Stimulated activated CD4-positive, alpha-beta T cell treated with anti-CD3 and anti-CD28 coated beads, Interleukin-4, amount 100 ng/mL, for 24 hours (primary cell): ENCODE measurements at places on chromosomes 12 and 14.

- no peak for DNase-seq
These were observed 43.8 kb upstream of the ZDHHC17 start for GRCh38 chr12:76720068-76720467.

DNA sequence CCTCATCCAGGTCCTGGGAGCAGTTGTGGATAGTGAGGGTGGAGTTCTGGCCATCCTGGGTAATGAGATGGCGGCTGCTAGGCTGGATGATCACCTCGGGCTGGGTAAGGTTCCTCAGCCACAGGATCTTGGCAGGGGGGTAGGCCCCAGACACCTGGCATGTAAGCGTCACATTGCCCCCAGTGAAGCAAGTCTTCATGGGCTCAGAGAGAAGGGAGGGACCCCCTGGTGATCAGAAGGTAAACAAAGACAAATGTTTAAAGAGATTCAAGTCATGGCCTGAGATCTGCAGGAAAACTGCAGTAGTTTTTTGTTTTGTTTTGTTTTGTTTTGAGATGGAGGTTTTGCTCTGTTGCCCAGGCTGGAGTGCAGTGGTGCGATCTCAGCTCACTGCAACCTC, 12.8 kb upstream of the WSB2 start:
- DNase-seq: no peak

GRCh38 chr12:109261939-109262338, 47.1 kb downstream of the FOXN4 start:
- DNase-seq: no peak

GRCh38 chr12:49098035-49098451, 3.4 kb upstream of the DHH start:
- DNase-seq: peak; percentile 68

DNA sequence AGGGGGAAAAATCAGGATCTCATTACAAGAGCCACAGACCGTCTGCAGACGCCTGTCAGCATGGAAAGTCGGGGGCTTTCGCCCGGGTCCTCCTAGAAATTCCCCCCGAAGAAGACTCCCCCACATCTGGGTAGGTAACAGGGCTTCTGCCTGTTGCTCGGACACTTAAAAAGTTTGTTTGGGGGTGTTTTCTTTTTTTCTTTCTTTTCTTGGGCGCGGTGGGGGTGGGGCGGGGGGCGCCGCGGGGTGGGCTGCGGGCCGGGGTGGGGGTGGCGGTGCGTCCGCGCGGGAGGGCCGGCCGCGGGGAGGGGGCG, 358 bp downstream of the ELK3 start:
- DNase-seq: no peak

DNA sequence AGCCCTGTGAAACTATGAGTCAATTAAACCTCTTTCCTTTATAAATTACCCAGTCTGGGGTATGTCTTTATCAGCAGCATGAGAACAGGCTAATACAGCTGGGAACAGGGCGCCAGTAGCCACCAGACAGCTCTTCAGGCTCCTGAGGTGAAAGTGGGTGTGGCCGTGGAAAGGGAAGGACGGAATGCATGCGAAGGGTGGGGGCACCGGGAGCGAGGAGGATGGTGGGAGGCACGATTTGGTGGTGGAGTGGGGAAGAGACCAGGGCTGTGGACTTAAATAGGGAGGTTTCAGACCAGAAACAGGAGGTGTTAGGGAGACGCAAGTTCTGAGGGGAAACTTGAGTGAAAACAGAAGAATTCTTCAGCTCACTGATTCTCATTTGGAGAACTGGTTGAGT, 44.1 kb upstream of the CHST11 start:
- DNase-seq: no peak

GRCh38 chr12:102093319-102093718, 26.6 kb downstream of the NUP37 start:
- DNase-seq: no peak

GRCh38 chr12:27502021-27502435, 22.0 kb upstream of the PPFIBP1 start:
- DNase-seq: no peak

- no peak for DNase-seq
These were observed 365 bp upstream of the ABHD4 start for GRCh38 chr14:22597771-22598098.

DNA sequence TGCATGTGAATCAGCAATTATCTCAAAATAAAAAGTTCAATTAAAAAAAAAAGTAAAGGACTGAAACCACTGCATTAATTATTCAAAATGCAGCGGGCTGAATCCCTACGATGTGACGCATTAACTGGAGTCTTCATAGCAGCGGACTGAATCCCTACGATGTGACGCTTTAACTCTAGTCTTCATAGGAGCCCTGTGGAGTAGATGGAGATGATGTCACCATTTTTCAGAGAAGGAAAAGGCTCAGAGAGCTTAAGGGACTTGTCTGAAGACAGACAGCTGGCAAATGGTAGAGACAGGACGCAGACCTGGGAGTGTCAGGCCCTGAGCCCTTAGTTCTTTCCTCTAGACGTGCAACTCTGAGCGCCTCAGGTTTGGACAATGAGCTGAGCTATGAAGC, 168.0 kb upstream of the MYL2 start:
- DNase-seq: no peak

GRCh38 chr12:108600702-108601007, 2.8 kb upstream of the TMEM119 start:
- no peak for DNase-seq

DNA sequence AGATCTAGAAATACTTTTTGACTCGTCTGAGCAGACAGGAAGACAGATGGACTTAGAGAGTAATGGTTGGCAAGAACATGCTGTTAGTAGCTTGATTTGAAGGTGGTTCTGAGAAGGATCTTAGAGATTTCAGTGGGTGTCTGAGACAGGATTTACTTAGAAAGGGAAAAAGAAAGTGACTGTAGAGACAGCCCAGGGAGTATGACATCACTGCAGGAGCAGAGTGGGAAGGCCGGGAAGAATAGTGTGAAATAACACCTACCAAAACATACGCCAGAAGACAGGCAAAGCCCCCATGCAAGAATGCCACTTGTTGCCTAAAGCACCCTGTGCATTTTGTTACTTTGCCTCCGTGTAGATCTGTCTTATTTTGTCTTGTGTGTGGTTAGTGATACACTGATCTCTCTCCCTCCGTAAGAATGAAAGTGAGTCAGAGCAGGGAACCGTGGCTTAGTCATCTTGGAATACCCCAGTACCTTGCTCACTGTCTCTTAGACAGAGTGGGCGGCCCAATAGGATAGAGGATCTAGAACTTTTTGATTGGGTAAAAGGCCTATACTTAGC, 161.3 kb upstream of the IFNG-AS1 start:
- DNase-seq: peak; percentile 76
